Astrocyte (in vitro differentiated cells and primary cell): ENCODE measurements at places on chromosomes 1 and 21. TPM values are rescaled to one million over a fixed set of nuclear protein-coding genes. Genes with fewer than 3 reads are reported as not detected.

DNA sequence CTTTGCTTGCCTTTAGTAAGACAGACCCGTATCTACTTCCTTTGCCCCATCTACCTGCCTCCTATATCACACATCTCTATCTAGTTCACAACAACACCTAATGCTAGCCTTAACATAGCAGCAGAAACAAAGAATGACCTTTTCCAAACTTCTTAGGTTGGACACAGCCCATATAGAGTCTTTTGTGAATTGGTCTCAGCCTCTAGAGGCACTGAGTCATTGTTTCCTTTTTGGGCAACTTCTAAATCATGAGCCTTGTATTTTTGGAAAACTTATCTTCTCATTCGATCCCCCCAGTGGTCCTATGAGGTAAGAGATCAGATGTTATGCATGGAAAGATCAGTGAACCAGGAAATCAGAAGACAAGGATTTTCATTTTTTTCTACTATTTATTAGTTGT lies 679.4 kb upstream of the USP24 start:
- DNase-seq: peak; percentile 35
- H3K4me3 ChIP-seq: no peak overlapping the region
- no peaks in the 10 kb centered on the region for H3K4me1 ChIP-seq
- H3K27ac ChIP-seq: no peak overlapping the region
- H3K27me3 ChIP-seq: no peaks in the 10 kb centered on the region

Gene FAM3B
- not detected in 2 replicates for total RNA-seq

DNA sequence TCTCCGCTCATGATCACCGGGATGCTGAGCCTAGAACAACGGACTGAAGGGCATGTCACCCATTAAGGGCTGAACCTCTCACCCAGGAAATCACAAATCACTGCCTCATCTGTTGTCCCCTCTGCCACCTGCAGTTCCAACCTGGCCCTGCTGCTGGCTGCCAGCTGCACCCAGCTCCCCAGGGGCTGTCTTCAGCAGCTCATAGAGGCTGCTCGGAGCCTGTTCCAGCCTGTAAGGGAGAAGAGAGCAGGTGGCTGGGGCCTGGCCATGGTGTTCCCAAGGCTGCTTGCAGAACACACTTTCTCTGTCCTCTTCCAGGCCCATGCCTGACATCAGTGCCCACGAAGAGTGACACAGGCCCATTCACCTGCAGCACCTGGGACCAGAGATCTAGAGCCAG lies 44.5 kb upstream of the DISP3 start:
- H3K27ac ChIP-seq: no peak overlapping the region
- H3K27me3 ChIP-seq: no peaks in the 10 kb centered on the region
- DNase-seq: no peak
- H3K4me3 ChIP-seq: no peak overlapping the region
- no peaks in the 10 kb centered on the region for H3K4me1 ChIP-seq

DNA sequence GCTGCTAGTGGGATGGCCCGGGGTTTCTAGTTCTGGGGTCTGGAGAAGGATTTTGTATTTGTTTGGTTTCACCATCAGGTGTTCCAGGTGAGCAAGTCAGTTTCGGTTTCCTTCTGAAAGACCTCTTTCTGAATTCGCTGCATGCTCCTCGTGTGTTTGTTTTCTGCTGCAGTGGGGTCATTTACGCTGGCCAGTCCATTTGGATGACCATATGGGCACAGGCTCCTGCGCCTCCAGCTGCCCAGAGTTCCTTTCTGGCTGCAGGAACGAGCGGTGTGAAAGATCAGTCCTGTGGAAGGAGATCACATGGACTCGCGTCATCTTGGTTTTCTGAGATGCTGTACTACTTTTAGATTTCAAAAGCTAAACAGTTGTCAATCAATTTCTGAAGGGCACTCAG lies 83.7 kb upstream of the GCLM start:
- H3K36me3 ChIP-seq: no peaks in the 10 kb centered on the region
- H3K4me3 ChIP-seq: no peak overlapping the region
- peaks cover 39% of the 10 kb centered on the region for H3K4me1 ChIP-seq
- H3K27me3 ChIP-seq: no peaks in the 10 kb centered on the region

DNA sequence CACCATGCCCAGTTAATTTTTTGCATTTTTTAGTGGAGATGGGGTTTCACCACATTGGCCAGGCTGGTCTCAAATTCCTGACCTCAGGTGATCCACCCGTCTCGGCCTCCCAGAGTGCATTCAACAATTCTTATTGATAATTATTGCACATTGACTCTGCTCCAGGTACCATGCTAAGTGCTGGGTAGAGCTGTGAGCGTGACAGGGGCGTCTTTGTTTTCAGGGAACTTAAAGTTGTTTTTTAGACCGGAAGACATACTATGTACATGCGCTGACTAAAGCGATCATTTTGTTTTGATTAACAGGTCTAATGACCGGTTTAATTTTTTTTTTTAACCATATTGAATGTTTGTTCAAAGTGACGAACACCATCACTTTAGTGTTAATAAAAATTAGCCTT lies 4.0 kb downstream of the CD247 start:
- peaks cover 3% of the 10 kb centered on the region for H3K27me3 ChIP-seq
- H3K27ac ChIP-seq: no peak overlapping the region
- no peaks in the 10 kb centered on the region for H3K36me3 ChIP-seq

- H3K4me1 ChIP-seq: peaks cover 20% of the 10 kb centered on the region
- no peaks in the 10 kb centered on the region for H3K36me3 ChIP-seq
- peak; percentile 79 for DNase-seq
- no peaks in the 10 kb centered on the region for H3K27me3 ChIP-seq
- H3K4me3 ChIP-seq: no peak overlapping the region
Observed at GRCh38 chr1:46134660-46135331, 2.4 kb upstream of the PIK3R3 start.

Gene B3GALT6
- 22.4 and 27.5 TPM in 2 replicates for total RNA-seq

Gene VANGL2
- 25.5 and 26.1 TPM in 2 replicates for total RNA-seq

DNA sequence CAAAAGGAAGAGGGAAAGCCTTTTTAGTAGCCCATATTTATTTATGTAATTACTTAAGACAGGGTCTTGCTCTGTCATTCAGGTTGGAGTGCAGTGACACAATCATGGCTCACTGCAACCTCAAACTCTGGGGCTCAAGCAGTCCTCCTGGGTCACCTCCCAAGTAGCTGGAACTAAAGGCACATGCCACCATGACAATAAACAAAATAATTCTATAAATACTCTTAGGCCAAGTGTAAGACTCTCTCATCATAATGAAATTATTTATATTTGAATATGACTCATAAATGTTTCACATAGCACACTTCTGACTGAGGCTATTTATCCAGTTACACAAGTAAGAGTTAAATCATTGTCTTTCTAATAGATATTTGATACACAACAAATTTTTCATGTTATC lies 314.7 kb downstream of the AMY1C start:
- no peak overlapping the region for H3K27ac ChIP-seq
- peak; percentile 4 for DNase-seq
- no peak overlapping the region for H3K4me3 ChIP-seq

Gene RRP15
- 24.9 and 28.4 TPM in 2 replicates for total RNA-seq

DNA sequence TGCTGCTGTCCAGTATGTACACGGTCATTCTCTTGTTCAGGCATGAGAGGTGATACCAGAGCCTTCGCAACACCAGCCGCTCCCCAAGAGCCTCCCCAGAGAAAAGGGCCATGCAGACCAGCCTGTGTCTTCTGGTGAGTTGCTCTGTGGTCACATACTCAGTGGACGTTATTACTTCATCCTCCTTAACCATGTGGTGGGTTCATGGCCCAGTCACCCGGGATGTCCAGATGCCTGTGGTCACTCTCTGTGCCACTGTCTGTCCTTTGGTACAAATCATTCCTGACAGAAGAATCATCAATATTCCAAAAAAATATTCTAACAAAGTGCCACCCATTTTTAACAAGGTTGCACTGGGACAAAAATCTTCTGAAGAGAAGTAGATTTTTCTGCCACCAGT lies 8.8 kb upstream of the ZNF124 start:
- no peaks in the 10 kb centered on the region for H3K27me3 ChIP-seq
- no peak for DNase-seq
- no peaks in the 10 kb centered on the region for H3K4me1 ChIP-seq
- no peaks in the 10 kb centered on the region for H3K36me3 ChIP-seq

DNA sequence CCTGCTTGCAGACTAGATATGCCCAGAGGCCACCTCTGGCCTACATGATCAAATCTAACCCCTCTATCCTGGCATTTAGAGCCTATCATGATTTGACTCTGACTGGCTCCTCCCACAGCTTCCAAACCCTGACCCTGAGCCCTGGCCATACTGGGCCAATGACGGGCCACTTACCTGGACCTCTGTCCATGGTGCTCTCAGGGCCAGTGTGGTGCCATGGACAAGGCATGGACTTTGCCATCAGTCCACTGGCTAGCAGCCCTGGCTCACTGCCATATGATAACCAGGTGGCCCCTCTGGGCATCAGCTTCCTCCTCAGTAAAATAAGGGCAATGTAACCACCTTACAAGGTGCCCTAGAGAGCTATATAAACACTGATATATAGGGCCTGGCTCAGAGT lies 713.4 kb downstream of the PTPRU start:
- H3K36me3 ChIP-seq: no peaks in the 10 kb centered on the region
- H3K4me1 ChIP-seq: no peaks in the 10 kb centered on the region
- peaks cover 5% of the 10 kb centered on the region for H3K27me3 ChIP-seq
- H3K4me3 ChIP-seq: no peak overlapping the region

Gene C4BPA
- not detected in 2 replicates for total RNA-seq

GRCh38 chr1:9482403-9482802 lies 56.9 kb upstream of the SLC25A33 start:
- peaks cover 3% of the 10 kb centered on the region for H3K27me3 ChIP-seq
- H3K27ac ChIP-seq: no peak overlapping the region
- H3K4me3 ChIP-seq: no peak overlapping the region
- H3K4me1 ChIP-seq: no peaks in the 10 kb centered on the region

GRCh38 chr1:167720965-167721616 lies 691 bp upstream of the MPZL1 start:
- H3K27me3 ChIP-seq: no peaks in the 10 kb centered on the region
- peak overlapping the region; percentile 76 for H3K4me3 ChIP-seq
- H3K27ac ChIP-seq: peak overlapping the region; percentile 55
- peaks cover 21% of the 10 kb centered on the region for H3K4me1 ChIP-seq
- peak; percentile 51 for DNase-seq

GRCh38 chr1:186152227-186152619 lies 222.8 kb downstream of the TPR start:
- no peaks in the 10 kb centered on the region for H3K36me3 ChIP-seq
- H3K4me3 ChIP-seq: no peak overlapping the region
- DNase-seq: no peak

Gene CD84
- total RNA-seq: not detected in 2 replicates

GRCh38 chr1:37325010-37325409 lies 149.4 kb upstream of the ZC3H12A start:
- no peak for DNase-seq
- no peaks in the 10 kb centered on the region for H3K4me1 ChIP-seq
- H3K4me3 ChIP-seq: no peak overlapping the region
- H3K27ac ChIP-seq: no peak overlapping the region

GRCh38 chr1:8097077-8097799 lies 71.1 kb upstream of the ERRFI1 start:
- H3K27ac ChIP-seq: peak overlapping the region; percentile 98
- H3K36me3 ChIP-seq: no peaks in the 10 kb centered on the region
- no peaks in the 10 kb centered on the region for H3K27me3 ChIP-seq
- H3K4me3 ChIP-seq: no peak overlapping the region

DNA sequence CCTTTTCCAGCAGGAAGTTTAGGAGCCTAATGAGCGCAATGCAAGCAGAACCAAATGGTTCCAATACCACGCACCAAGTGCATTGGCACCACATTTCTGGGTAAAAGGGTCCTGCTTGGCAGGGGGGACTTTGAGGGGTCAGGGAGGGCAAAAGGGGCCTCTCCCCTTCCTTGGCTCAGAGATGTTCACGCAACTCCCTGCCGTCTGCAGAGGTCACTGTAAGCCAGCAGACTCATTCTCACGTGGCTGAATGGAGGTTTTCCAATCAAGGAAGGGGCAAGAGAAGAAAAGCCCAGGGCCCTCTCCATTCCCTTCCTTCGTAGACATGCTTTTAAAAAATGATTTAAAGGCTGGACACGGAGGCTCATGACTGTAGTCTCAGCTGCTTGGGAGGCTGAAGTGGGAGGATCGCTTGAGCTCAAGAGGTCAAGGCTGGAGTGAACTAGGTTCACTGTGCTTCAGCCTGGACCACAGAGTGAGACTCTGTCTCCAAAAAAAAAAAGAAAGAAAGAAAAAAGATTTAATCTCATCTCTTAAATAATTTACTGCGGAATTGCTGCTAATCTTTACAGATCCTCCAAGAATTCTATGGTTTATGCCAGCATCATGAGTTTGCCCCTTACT lies 80.3 kb downstream of the RUNX3 start:
- no peaks in the 10 kb centered on the region for H3K27me3 ChIP-seq
- no peaks in the 10 kb centered on the region for H3K36me3 ChIP-seq
- H3K27ac ChIP-seq: no peak overlapping the region
- H3K4me3 ChIP-seq: no peak overlapping the region
- H3K4me1 ChIP-seq: peaks cover 19% of the 10 kb centered on the region

- no peaks in the 10 kb centered on the region for H3K4me1 ChIP-seq
- no peak overlapping the region for H3K27ac ChIP-seq
- H3K4me3 ChIP-seq: no peak overlapping the region
- H3K36me3 ChIP-seq: no peaks in the 10 kb centered on the region
Observed at GRCh38 chr1:44251486-44251885, 38.2 kb downstream of the DMAP1 start.
